ENCODE measurements at places on chromosomes 2 and 18.

GRCh38 chr18:9139400-9140039 lies 2.9 kb downstream of the ANKRD12 start:
- peak; percentile 9 for DNase-seq

GRCh38 chr2:238754259-238754658 lies 93.6 kb upstream of the TWIST2 start:
- DNase-seq: no peak

DNA sequence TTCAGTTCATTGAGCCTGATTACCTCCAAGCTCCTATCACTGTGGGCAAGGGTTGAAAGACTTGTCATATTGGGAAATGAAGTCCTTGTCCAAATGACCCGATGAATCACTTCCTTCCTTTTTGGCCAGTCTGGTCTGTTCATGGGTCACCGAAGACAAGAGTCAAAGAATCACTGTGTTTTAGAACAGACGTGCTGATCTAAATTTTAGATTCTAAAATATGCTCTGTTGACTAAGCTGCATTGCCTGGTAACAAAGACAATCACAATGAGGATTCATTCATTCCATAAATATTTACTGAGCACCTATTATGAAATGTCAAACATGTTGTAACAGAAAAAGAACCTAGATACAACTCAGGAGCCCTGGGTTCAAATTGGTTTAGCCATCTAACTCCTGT lies 99.4 kb upstream of the RND3 start:
- DNase-seq: no peak

DNA sequence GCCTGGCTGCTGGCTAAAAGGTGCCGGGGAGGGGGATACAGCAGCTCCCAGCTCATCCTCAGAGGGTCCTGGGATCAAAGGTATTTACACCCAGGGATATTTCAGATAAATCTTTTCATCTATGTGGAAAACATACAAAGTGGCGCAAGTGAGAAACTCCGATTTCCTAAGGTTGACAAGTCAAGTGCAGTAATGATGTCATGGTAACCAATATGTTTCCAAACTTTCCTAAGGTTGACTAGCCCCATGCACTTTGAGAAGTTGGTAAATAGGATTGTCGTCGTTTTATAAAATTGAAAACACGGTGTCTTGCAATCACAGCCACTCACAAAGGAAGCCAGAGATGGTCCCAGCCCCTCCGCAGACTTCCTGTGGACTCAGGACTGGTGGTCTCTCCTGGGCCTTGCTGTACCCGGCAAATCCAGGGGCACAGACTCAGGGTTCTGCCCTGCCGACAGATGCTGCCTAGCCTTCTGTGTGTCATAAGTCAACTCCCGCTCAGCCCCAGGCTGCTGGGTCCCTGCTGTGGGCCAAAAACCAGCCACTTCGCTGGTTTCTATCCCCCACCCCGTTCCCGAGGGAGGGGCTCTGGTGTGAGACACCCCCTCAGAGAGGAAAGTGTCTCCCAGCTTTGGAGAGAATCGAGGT lies 111.2 kb upstream of the PPP1CB start:
- DNase-seq: no peak

DNA sequence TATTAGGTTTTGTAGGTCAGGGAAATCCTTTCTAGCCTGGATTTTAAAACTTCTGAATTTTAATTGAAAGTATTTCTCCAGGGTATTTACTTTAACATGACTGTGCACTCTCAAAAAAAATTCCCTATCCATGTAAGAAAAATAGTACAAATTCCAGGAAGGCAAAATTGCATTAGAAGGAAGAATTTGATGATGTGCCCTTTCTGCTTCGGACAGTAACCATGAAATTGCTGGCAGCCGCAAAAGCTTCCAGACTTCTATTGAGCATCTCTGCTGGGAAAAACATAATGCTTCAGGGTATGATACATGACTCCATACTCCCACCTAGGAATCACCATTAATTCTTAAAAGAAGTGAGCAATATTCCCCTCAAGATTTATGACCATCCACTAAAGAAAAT lies 17.2 kb upstream of the KLF7 start:
- no peak for DNase-seq

DNA sequence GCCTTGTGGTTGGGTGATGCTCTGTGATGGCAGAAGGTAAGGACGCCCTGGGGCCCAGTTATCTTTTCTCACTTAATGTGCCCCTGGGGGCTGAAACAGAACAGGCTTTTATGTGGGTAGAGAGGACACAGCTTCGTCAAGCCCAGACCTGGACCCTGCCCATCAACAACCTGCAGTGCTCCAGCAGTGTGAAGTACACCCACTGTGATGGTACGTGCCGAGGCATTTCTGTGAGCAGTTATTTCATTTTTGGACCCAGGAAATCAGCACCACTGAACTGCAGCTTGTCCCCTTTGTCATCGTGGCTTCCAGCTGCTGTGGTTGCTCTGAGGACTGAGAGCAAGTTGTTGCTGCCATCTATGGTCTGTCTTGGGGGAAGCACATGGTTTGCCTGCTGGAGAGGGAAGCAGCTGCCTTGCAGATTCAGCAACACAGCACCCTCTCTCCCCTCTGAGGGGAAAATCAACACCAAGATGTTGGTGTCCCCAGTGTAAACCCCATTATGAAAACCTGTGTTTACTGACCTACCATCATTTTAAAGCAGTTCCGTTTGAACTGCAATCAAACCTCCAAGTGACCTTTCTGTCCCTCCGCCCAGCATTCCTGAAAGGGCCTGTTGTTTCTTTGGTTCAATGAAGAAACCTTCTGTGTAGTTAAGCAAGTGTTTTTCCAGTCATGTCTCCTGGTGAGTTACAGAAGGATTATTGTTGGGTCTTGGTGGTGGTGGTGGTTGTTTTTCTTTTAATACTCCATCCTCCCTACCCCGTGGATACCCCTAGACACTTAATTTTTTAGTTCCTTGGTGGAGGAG lies 158.2 kb downstream of the MGAT5 start:
- peak; percentile 52 for DNase-seq

GRCh38 chr18:38579764-38580163 lies 1014.2 kb upstream of the CELF4 start:
- DNase-seq: no peak

- no peak for DNase-seq
Measured at GRCh38 chr2:235860111-235860510, 308.1 kb downstream of the GBX2 start.

GRCh38 chr2:135701442-135701841 lies 40.2 kb upstream of the UBXN4 start:
- no peak for DNase-seq

- DNase-seq: no peak
Measured at GRCh38 chr2:70785137-70785911, 5.1 kb downstream of the FIGLA start.

DNA sequence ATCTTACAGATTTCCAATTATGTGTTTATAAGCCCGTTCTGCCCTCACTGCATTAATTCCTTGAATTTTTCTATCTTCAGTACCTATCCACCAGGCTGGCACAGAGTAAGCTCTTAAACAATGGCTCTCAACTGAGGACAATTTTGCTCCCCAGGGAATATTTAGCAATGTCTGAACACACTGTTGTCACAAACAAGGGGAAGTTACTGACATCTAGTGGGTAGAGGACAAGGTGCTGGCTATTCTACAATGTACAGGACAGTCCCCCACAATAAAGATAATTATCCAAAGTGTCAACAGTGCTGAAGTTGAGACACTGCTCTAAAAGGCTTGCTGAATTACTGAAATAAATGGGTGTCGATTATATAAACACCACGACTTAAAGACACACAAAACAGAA lies 5.0 kb downstream of the NDUFS1 start:
- DNase-seq: no peak

- no peak for DNase-seq
Measured at GRCh38 chr2:138823666-138824065, 43.5 kb upstream of the NXPH2 start.

- no peak for DNase-seq
Measured at GRCh38 chr2:80377071-80377470, 72.5 kb upstream of the LRRTM1 start.

GRCh38 chr2:106178716-106179115 lies 15.4 kb downstream of the UXS1 start:
- no peak for DNase-seq

DNA sequence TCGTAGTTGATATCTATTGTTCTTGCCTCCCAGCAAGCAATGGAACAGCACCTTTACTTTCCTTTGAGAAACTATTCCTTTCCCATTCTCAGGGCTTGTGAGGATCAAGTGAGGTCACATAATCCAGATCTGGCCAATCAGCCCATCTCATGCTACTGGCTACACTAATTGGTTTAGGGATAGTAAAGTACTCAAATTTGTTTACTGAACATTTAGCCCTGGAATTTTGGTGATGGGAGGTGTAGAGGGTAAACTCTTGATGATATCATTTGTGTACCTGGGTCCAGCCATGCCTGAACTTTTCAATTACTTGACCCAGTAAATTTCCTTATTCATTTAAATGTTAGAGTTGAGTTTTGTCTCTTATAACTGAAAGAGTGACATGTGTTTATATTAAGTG lies 195.8 kb upstream of the TNP1 start:
- DNase-seq: no peak

DNA sequence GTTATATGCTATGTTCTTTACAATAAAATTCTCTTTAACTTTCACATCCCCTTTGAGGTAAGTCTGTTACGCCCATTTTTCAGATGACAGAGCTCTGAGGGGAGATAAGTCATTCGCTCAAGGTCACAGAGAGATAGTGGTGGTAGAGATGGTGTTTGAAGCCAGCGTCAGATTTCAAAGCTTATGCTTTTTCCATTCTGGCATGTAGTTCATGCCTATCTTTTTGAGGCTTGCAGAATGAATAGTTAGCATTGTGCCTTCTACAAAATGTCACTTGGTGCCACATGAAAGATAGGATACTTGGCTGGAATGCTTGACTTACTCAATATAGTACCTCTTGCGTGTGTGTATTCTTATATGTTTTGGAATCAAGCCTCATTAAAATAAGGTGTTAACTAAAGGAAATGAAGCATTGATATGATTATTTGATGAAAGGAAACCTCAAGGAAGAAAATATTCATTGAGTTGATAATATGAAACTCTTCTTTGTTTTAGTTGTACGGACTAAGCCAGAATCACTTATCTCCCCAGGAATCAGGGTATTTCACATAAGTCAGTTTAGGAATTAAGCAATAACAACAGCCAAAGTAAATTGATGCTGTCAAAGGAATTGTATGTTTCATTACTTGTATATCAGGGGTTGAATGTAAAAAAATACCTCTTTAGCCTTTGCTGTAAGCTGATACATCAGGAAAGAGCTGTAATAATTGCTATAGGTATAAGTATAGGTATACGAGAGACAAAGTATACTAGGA lies 15.5 kb downstream of the SPATS2L start:
- DNase-seq: no peak

DNA sequence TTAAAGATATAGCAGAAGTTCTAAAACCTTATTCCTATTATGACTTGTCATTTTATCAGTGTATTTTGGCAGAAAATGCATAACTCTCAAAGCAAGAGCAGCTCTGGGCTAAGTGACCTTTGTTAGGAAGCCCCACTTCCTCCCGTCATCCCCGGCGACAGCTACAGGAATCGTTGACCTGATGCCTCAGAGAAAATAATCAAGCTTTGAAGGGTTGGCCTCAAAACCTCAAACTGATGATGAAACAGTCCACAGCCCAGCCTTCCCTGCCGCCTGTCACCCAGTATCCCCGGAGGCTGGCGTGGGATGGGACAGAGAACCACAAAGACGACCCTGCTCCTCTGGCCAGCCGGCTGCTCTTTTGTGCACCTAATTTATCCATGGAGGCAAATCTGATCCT lies 65.3 kb downstream of the KCNF1 start:
- DNase-seq: no peak

- DNase-seq: no peak
Measured at GRCh38 chr2:237669283-237669627, 41.9 kb downstream of the LRRFIP1 start.

DNA sequence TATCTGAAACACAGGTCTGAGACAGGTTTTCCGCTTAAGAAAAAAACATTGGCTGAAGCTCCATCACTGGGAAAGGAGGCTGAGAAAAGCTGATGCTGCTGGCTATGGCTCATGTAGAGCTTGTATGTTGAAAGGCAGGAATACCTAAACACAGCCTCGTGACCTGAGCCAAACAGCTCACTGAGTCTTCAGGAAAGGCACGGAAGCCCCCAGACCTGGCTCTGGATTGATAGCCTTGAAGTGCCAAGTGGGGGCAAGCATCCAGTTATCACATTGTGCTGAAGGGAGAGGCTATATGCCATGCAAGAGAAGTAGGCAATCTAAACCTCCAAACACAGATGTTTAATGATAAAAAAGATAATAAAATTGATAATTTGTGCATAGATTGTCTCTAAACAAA lies 21.9 kb downstream of the CYTIP start:
- DNase-seq: no peak

GRCh38 chr2:135903650-135904049 lies 27.4 kb upstream of the MCM6 start:
- DNase-seq: no peak

DNA sequence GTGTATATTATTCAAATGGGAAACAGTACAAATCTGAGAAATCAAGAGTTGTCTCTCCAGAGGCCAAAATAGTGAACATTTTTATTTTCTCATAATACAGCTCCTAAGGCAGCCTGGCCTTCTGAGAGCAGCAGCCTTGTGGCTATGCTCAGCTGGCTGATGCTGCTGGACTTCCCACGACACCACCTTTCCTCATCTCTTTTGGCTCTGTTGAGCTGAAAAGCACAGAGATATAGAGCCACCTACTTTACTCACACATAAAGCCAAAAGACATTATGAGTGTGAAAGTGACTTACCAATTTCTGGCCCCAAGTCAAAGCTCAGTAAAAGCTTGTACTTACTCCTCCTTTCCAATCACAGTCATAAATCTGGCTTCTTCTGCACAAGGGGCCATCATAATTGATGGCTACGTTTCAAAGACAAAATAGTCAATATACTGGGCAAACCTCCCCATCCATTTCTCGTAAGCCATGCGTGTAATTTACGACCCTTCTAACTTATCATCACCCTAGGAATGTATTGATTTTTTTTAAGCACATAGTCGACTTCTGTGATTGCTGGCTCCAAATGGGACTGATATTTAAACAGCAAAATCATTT lies 18.6 kb upstream of the REG3A start:
- no peak for DNase-seq

GRCh38 chr2:39435741-39436591 lies 1.1 kb downstream of the MAP4K3 start:
- DNase-seq: peak; percentile 42

GRCh38 chr2:36616947-36617346 lies 19.0 kb upstream of the FEZ2 start:
- DNase-seq: no peak

- no peak for DNase-seq
Measured at GRCh38 chr2:52336951-52337350, 1305.0 kb upstream of the NRXN1 start.

- no peak for DNase-seq
Measured at GRCh38 chr2:27727257-27727656, 44.3 kb upstream of the MRPL33 start.

DNA sequence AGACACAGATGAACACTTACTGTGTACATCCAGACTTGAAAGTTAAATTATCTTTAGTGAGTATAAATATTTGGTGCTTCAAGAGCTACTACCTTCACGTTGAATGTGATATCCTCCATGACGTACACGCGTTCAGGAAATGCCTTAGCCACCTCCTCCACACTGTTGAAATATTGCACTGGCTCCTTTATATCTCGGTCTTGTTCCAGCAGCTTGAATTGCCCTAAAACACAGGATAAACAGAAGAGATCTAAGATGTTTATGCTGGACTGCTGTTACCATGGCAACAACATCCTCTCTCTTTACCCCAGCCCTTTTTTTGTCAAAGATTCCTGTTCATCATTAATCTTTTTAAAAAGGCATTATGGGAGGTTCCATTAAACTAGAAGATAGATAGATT lies 120.3 kb downstream of the MEP1B start:
- peak; percentile 6 for DNase-seq

All from SJSA1 (cell line).